ENCODE measurements at places on chromosomes 12 and 14.

DNA sequence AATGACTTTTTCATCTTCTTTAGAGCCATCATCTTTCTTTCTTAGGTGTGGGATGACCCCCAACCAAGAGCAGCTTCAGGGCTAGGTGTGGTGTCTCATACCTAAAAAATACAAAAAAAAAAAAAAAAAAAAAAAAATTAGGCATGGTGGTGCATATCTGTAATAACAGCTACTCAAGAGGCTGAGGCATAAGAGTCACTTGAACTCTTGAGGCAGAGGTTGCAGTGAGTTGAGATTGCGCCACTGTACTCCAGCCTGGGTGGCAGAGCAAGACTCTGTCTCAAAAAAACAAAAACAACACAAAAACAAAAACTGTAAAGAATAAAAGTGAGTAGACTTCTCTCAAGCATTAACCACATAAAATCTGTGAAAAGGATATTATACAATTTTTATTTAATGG, 8.0 kb upstream of the ATF7IP start:
- no peak for DNase-seq

GRCh38 chr14:105151084-105151837, 17.3 kb downstream of the JAG2 start:
- no peak for DNase-seq

DNA sequence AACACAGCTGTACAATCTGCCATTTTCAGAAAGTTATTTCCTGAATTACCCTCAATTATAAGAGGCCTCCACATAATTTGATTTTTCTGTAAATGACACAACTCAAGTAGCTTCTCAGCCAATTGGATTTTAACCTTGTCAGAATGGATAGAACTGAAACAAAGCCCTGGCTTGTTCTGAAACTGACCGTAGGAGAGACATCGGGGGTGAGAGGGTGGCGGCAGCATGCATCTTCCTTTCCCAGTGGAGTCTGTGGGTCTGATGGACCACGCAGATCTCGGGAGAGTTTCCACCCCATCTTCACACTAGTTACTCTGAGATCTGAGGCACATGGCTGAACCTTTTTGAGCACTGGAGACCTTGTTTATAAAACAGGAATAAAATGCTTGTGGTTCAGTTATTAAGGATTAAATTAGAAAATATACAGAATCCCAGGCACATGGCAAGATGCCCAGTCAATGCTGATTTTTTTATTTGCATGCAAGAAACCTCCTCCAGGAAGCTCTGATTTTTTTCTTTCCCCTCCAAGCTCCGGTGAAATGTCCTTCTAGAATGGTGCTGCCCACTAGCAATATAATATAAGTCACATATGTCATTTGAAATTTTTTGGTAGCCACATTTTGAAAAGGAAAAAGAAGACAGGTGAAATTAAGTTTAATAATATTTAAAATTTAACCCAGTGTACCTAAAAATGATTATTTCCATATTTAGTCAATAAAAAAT, 153.9 kb downstream of the CHST11 start:
- DNase-seq: no peak

- DNase-seq: no peak
Measured at GRCh38 chr12:109098651-109099050, 1.3 kb downstream of the UNG start.
